ENCODE measurements at places on chromosomes 1 and 21.

DNA sequence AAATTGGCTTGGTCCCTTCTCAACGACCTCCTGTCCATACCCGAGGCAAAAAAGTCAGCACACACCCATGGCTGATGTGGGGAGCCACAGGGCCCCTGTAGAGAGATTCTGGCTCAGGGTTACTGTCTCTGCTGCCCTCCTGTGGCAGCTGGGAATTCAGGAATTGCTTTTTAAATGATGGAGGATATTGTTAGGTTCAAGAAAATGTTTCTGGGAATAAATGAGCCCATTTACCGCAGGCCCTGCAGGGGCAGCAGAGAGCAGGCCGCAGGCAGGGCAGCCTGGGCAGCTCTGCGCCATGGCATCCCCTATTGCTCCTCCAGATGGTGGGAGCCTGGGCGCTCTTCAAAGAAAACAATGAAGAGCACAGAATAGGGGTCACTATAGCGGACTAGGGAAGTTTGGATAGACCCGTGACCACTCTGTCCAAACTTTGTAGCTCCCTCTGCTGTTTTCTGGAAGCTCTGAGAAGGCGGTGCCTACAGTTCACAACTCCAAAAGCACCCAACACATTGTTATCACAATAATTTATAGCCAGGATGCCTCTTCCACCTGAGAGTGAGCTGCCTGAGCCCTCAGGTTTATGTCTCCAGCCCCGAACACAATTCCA is 201.1 kb downstream of the BACH1 start:
- peak; percentile 77 for DNase-seq

DNA sequence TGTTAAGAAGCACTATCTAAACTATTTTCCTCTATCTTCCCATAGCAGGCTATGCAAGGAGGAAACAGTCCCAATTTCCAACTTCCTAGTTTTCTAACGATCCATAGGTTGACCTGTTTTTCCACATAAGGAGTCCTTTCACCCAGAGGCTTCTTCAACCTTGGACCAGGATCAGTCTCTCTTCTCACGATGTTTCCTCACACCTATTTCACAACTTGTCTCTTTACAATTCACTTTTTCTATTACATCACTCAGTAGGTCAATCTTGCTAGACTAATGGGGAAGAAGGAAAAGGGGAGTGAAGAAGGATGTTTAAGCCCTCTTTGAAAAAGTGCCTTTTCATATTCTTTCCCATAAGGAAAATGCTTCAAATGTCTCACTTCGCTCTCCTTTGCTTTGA is 15.9 kb downstream of the PALMD start:
- DNase-seq: no peak

GRCh38 chr1:112808861-112809684 is 93.9 kb upstream of the PPM1J start:
- peak; percentile 12 for DNase-seq

DNA sequence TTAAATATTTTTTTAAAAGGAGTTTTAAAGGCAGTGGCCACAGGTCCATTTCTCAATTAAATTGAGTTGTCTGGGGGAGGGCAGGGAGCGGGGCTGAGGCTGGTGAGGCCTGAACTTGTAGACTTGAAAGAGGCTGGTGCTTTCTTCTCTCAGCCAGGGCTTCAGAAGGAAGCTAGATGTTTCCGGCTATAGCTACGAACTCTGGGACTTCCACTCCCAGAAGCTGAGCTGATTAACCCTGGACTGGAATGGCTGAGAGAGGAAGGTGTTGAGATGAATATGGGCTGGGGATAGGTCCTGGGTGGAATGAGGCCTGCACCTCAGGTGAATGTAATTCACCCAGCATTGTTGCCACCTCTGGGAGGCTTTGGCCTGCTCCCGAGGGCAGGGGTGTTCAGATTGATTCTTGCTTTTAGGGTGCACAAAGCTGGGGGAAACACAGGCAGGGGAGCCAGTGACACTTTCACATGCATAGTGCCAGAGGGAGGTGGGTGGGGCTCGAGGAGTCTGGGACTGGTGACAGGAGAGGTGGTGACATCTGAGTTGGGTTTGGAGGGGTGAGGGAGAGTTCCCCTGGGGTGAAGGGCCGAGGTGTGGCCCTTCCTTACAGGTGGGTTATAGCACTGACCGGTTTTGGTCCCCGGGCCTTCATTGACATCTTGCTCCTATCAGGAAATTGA is 18.2 kb downstream of the LDLRAP1 start:
- DNase-seq: no peak

DNA sequence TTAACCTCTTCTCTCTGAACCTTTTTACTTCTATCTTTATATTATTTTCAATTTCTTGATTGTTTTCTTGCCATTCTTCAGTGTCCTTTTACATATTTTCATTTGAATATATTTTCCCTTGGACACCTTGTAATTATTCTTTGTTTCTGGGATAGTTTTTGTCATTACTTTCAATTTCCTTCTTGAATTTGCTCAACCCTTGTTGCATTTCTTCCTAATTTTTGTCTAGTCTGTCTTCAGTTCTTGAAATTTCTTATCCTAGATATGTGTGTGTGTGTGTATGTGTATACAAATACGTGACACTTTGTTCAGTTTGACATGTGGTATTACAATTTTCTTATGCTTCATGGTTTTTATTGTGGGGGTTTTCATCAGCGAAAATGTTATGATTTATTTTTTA is 1.9 kb upstream of the GALNT2 start:
- DNase-seq: no peak

DNA sequence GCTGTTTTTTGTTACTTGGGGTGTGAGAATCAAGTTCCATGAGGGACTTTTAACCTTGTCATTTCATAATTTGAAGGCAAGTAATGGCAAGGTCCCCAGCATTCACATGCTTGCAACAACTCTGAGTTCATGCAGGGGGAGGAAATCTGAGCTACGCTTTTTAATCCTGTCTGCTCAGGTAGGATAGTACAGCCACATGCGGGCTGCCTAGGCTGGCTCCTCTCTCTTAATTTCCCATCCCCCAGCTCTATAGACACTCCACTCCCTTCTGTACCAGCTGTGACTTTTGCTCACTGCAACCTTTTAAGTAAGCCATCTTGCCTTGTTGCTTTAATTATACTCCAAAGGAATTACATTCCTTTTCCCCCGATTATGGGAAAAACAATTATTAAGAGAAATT is 30.1 kb downstream of the PTGFR start:
- peak; percentile 62 for DNase-seq

DNA sequence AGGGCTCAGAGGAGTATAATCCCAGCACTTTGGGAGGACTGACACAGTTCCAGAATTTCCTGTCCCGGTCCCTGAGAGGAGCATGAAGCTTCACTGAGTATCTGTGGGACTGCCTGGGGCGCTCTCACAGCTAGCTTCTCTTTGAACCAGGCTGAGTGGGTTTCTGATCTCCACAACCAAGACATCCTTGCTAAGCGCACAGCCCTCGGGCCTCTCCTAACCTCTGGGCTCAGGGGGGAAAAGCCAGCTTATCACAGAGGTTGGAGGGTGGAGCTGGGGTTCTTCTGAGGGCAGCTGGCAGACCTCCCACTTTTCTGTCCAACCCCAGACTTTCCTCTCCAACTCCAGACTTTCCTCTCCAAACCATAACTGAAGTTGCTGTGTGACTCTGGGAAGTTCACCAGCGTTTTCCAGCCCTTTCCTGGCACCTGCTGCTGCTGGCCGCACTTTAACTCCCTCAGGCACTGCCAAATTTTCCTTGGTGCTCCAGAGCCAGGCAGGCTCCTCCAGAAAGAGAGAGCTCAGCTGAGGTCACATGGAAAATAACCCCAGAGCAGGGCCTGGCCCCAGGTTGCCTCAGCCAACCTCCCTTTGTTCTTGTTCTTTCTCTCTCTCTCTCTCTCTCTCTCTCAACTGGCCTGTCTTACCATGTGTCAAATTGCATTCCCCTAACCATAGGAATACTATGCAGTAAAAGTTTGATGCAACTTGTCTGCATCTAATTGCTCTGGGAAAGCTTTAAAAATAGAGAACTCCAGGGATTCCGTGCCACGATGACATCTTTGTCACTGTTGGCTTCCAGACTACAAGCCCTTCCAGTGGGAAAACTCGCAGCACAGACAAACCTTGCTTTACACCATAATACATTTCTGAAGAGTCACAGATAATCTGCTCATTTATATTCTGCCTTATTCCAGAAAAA is 49.5 kb downstream of the OLFML2B start:
- DNase-seq: no peak

- DNase-seq: no peak
Observed at GRCh38 chr1:46174448-46175231, at the start of gene TSPAN1. TSPAN1 (plus strand) TSS chr1:46175087; CDS start chr1:46181108, 6,021 bp downstream.

- no peak for DNase-seq
Observed at GRCh38 chr1:951364-951763, 7.7 kb downstream of the NOC2L start.

DNA sequence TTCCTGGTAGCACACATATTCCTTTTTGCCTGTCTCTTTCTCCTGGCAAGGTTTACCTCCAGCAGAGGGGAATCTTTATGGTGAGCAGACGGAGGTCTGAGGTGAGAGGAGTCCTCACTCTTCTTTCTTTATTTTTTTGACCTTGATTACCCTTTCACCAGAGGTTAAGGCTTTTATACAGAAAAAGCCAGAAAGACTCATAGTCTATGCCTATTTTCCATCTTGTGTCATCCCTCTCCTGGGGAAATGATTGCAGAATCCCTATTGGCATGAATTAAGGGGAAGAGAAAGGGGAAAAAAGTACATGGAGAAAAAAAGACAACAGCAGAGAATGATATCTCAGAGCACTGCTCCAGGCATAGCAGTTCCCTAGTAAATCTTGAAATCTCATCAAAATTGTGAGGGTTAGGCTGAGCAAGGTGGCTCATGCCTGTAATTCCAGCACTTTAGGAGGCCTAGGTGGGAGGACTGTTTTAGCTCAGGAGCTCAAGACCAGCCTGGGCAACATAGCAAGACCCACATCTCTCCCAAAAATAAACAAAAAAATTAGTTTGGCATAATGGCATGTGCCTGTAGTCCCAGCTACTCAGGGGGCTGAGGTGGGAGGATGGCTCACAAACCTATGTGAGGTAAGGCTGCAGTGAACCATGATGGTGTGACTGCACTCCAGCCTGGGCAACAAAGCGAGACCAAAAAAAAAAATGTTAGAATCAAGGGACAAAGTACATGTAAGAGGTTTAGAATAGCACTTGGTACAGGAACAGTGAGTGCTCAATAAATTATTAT is 1.2 kb upstream of the XPR1 start:
- DNase-seq: no peak

GRCh38 chr1:27624467-27625178 is 10.4 kb downstream of the FGR start:
- peak; percentile 29 for DNase-seq

- no peak for DNase-seq
Observed at GRCh38 chr21:27648560-27648959, 681.7 kb upstream of the ADAMTS5 start.

DNA sequence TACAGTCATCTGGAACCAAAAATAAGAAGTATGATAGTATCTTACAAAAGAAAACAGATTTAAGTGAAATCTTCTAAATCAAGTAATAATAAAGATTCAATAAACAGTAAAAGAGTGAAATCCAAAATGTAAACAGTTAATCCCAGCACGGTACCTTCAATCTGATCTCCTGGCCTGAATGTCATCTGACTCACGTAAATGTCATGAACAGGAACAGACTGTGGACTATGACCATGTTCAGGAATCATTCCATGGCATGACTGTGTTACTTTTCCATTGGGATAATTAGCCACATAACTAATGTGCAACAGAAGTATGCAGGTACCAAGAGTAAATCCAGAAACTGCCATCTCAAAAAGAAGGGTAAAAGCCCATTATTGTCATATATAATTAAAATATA is 18.0 kb downstream of the FRRS1 start:
- no peak for DNase-seq

DNA sequence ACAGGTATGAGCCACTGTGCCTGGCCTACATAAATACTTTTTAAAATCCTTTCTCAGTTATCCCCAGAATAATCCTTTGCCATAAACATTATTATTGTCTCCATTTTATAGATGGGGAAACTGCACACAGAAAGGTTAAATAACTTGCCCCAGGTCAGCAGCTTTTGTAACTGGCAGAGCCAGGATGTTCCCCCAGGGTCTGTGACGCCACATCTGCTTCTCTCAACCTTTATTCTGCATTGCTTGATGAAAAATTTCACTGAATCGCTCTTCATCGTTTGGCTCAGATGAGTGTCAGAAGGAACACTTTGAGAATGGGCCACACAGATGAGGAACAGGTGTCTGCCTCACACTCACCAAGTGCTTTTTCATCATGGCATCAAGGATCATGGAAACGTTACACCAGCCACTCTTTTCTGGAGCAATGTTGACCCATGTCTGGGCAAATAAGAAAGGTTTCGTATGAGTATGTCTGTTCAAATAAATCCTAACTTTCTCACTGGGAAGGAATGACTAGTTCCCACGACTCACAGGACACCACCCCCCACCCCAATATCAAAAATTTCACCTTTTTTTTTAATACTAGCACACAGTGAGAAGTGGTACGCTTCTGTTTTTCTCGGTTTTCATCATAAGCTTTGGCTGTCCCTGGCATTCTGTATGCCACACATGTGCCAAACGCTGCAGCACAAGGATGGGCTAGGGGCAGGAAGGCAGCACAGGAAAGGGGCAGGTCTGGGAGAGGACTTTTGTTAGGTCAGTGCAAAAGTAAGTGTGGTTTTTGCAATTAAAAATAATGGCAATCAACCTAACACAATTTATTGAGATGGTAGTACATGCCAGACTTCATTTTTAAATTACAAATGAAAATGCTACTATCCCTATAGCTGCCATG is 9.0 kb upstream of the PTGFRN start:
- DNase-seq: no peak

GRCh38 chr21:31609081-31609480 is 50.4 kb upstream of the SOD1 start:
- peak; percentile 20 for DNase-seq

DNA sequence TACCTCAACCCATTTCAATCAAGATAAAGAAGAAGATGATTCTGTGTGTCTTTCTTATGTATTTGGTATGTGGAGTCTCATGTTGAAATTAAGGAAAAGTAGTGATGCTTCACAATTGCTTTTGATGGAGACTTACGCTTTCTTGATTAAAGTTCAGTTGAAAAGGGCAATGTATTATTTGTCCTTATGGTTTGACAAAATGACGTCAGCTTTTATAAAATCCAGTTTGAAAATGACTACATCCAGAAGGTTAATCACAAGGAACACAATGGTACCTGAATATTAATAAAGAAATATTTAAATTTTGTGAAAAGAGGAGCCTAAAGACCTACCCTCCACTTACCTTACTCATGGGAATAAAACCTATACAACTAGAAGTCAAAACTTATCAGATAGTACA is 4.4 kb downstream of the KRTAP26-1 start:
- no peak for DNase-seq

- no peak for DNase-seq
Observed at GRCh38 chr1:245377854-245378253, 223.1 kb downstream of the KIF26B start.

GRCh38 chr1:48898894-48899293 is 122.2 kb upstream of the BEND5 start:
- DNase-seq: no peak
